ENCODE measurements at places on chromosomes 1 and 21. TPM values are rescaled to one million over a fixed set of nuclear protein-coding genes. Genes with fewer than 3 reads are reported as not detected.

GRCh38 chr1:179921472-179921871, 33.1 kb upstream of the CEP350 start:
- H3K36me3 ChIP-seq, result peaks cover 10% of the 10 kb centered on the region
- DNase-seq, result peak; percentile 9
- no peaks in the 10 kb centered on the region for H3K4me1 ChIP-seq
- no peak overlapping the region for H3K4me3 ChIP-seq

GRCh38 chr21:37565530-37566223, 199.1 kb downstream of the DYRK1A start:
- DNase-seq, result peak; percentile 18
- no peak overlapping the region for H3K4me3 ChIP-seq
- no peaks in the 10 kb centered on the region for H3K36me3 ChIP-seq
- H3K4me1 ChIP-seq, result peaks cover 19% of the 10 kb centered on the region

- peak overlapping the region; percentile 71 for H3K27ac ChIP-seq
- H3K4me3 ChIP-seq, result peak overlapping the region; percentile 39
- H3K4me1 ChIP-seq, result peaks cover 29% of the 10 kb centered on the region
- no peaks in the 10 kb centered on the region for H3K27me3 ChIP-seq
Observed at GRCh38 chr1:150006881-150007421, 3.6 kb downstream of the OTUD7B start.

DNA sequence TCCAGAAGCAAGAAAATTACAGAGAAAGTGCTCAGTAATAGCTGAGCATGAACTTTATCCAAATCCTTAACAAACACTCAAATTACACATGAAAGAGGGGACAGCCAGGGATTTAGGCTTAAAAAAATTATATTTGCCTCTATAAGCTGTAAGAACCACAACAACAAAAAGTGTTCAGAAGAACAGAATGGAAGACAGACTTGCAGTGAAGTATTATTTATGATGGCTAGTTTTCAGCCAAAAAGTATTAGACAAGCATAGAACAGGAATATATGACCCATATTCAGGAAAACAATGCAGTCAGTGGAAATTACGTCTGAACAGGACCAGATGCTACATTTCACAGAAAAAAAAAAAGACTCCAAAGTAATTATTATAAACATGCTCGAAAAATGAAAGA, 1246.3 kb downstream of the NCAM2 start:
- H3K27ac ChIP-seq, result no peak overlapping the region
- H3K4me1 ChIP-seq, result no peaks in the 10 kb centered on the region
- no peak for DNase-seq
- no peaks in the 10 kb centered on the region for H3K27me3 ChIP-seq
- no peaks in the 10 kb centered on the region for H3K36me3 ChIP-seq

- no peaks in the 10 kb centered on the region for H3K27me3 ChIP-seq
- DNase-seq, result peak; percentile 39
- H3K4me1 ChIP-seq, result no peaks in the 10 kb centered on the region
- no peak overlapping the region for H3K27ac ChIP-seq
- no peaks in the 10 kb centered on the region for H3K36me3 ChIP-seq
Observed at GRCh38 chr1:92118826-92119225, 38.7 kb downstream of the BTBD8 start.

DNA sequence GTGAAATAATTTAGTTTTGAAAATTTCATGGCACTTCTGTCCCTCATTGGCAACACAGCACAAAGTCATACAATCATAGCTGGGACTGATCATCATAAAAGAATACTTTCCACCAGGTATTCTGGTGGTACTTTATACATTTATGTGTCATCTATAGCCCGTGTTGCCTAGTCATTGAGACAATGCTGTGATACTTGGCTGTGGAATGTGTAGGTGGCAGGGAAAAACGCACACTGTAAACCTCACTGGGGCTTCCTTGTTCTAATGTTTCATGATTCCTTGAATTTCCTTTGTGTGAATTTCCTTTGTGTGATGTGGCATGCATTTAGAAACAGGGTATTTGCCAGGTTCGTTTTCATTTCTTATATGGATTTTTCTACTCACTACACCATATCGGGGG, 118.3 kb downstream of the FMN2 start:
- no peak overlapping the region for H3K4me3 ChIP-seq
- peak overlapping the region; percentile 12 for H3K27ac ChIP-seq
- H3K27me3 ChIP-seq, result no peaks in the 10 kb centered on the region
- peak; percentile 68 for DNase-seq
- H3K36me3 ChIP-seq, result no peaks in the 10 kb centered on the region

- H3K27ac ChIP-seq, result no peak overlapping the region
- no peak for DNase-seq
- peaks cover 27% of the 10 kb centered on the region for H3K36me3 ChIP-seq
Observed at GRCh38 chr1:205091043-205091740, 6.9 kb upstream of the TMEM81 start.

DNA sequence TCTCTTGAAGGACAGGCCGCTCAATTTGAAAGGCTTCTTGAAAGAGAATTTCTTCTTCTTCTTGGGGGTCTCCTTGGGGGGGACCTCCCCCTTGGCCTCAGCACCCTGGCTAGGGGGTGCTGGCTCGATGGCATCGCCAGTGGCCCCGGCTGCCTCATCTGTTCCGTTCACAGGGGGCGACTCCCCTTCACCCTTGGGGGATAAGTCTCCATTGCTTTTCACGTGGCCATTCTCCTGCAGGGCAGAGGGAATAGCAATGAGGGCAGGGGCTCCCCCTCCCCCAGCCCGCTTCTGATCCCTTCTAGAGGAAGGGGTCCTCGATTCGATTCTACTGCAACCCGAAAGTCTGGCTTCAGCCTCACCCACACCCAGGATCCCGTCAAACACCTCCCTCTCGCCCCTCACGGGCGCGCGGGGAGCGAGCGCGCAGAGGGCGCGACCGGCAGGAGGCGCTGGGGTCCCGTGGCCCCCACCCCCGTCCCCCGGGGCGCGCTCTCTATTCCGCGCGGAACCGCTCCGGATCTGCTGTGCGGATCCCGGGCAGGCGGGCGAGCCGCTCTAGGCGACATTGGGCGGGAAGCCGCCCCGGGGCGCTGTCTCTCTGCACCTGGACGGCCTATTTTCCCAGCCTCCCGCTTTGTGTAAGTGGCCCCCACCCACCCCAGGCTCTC, 1.0 kb downstream of the MARCKSL1 start:
- H3K27ac ChIP-seq, result peak overlapping the region; percentile 69
- H3K4me3 ChIP-seq, result peak overlapping the region; percentile 90
- DNase-seq, result no peak
- H3K27me3 ChIP-seq, result no peaks in the 10 kb centered on the region

DNA sequence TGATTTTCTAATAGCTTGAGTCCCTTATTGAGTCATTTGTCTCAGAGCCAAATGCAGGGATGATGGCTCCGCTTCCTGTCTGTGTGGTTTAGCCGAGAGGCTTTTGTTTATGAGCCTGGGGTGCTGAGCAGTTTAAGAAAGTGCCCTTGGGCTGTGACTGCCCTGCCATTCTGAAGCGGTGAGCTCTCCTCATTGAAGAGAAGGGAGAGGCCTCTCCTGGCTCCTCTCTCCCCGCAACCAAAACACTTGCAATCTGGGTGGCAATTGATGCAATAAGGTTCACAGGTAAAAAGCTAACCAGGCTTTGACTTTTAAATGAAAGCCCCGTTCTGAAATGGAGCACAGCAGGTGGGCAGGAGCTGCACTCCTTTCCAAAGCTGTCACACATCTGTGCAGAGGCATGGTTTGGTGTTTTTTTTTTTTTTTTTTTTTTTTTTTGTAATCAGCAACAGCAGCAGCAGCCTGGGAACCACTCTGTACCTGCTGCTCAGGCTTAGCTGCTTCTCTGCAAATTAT, 403.7 kb downstream of the SIPA1L2 start:
- no peaks in the 10 kb centered on the region for H3K36me3 ChIP-seq
- peak; percentile 73 for DNase-seq
- no peaks in the 10 kb centered on the region for H3K27me3 ChIP-seq
- H3K27ac ChIP-seq, result no peak overlapping the region

DNA sequence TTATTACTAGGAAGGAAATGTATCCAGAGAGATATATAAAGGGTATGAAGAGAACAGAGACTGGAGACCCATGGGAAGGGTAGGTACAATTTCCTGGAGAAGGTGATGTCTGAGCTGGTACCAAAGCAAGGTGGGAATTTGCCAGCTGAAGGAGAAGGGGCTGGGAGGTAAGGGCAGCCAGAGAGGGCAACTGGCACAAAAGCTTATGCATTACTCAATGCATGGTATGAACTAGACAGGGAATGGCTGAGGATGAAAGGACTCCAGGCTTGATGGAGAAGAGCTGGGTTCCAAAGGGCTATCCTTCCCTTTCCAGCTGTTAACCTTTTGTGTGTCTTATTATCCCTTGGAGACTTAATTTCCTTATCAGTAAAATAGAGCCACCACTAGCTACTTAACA, 113.6 kb upstream of the GADD45A start:
- no peaks in the 10 kb centered on the region for H3K36me3 ChIP-seq
- no peak overlapping the region for H3K4me3 ChIP-seq
- H3K4me1 ChIP-seq, result peaks cover 35% of the 10 kb centered on the region
- no peak for DNase-seq
- H3K27me3 ChIP-seq, result no peaks in the 10 kb centered on the region

DNA sequence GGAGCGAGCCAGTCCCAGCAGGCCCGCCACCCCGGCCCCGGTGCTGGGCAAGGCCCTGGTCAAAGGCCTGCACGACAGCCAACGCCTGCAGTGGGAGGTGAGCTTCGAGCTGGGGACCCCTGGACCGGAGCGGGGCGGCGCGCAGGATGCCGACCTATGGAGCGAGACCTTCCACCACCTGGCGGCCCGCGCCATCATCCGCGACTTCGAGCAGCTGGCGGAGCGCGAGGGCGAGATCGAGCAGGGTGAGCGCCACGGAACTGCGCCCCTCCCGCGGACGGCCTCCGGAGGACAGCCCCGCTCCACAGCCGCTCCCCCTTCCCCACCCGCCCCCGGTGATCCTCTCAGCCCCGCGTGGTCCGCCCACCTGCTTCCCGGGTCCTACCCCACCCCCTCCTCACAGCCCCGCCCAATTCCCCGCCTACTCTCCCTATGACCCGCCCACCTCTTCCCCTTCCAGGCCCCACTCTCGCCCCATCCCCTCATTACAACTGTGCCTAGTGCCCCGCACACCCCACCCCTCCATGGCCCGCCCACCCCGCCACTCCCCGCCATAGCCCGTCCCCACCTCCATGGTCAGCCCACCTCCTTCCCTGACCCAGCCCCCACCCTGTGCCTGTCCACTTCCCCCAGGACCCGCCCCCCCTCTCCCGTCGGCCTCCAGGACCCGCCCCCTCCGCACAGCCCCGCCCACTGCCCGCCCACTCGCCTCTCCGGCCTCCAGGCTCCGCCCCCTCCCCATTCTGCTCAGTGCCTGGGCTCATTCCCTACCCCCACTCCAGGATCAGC, 52.7 kb downstream of the VWA5B1 start:
- H3K4me3 ChIP-seq, result no peak overlapping the region
- H3K4me1 ChIP-seq, result no peaks in the 10 kb centered on the region
- H3K27ac ChIP-seq, result no peak overlapping the region
- peaks cover 7% of the 10 kb centered on the region for H3K27me3 ChIP-seq
- H3K36me3 ChIP-seq, result no peaks in the 10 kb centered on the region

GRCh38 chr1:185017338-185017737, 28.0 kb upstream of the RNF2 start:
- peak; percentile 90 for DNase-seq
- no peaks in the 10 kb centered on the region for H3K27me3 ChIP-seq
- no peak overlapping the region for H3K4me3 ChIP-seq
- H3K27ac ChIP-seq, result no peak overlapping the region

DNA sequence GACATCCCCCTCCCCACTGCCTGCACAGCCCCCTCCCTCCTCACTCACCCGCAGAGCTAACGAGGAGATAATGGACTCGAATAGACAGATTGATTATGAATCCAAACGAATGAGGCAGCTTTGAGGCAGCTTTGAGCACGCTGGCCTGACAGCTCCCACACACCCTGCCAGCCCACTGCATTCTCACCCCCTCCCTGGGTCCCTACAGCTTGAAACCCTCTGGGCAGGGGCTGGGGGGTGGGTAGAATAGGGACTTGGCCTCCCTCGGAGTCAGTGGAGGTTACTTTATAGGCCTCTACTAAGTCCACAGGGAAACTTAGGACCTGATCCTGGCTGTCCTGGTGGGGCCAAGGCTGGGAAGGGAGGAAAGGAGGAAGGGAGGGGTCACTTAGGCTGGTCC, 1.9 kb downstream of the NTRK1 start:
- no peak overlapping the region for H3K27ac ChIP-seq
- H3K36me3 ChIP-seq, result no peaks in the 10 kb centered on the region
- no peak overlapping the region for H3K4me3 ChIP-seq

The GBP7 gene
- not detected for total RNA-seq

The FLG gene
- total RNA-seq, result 2.8 TPM
